ENCODE measurements at places on chromosomes 7 and 10. TPM values are rescaled to one million over a fixed set of nuclear protein-coding genes. Genes with fewer than 3 reads are reported as not detected.

The CEP55 gene
- 92.2 TPM for total RNA-seq

DNA sequence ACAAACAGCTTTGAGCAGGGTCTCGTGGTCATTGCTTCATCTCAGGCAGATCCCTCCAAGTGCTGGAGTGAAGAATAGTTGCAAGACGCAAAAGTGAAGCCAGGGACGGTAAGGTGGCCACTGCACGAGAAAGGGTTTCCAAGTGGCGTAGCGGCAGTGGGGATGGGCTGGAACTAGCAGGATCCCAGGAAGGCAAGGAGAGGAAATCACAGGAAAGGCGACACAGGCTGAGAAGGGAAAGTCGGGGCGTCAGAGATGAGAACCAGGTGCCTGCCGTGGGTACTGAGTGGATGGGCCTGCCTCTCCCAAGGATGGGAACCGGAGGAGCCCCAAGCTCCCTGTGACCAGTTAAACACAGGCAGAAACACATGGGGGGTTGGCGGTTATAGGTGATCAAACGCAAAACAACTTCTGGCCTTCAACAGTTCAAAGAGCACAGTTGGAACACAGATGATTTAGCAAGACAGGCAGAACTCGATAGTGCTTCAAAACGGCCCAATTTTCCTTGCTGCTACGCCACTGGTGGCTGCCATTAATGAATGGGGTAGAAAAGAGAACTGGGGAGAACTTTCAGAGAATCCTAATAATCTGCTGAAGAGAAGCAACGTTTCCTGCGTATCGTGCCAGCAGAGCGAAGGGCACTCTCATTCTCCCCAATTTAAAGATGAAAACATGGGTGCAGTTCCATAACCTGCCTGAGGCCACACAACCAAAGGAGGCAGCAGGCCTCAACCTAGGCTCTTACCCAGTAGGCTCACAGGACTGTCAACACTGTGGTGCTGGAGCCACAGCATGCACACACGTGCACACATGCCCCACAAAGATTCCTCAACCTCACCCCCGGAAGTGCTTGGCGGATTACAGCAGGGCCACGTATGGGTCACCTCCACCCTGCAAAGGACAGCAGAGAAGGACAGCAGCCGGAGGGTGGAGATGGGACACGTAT, 61.9 kb downstream of the MAD1L1 start:
- DNase-seq = no peak

- DNase-seq = no peak
Measured at GRCh38 chr7:95397381-95397780, 1.2 kb upstream of the PON3 start.

DNA sequence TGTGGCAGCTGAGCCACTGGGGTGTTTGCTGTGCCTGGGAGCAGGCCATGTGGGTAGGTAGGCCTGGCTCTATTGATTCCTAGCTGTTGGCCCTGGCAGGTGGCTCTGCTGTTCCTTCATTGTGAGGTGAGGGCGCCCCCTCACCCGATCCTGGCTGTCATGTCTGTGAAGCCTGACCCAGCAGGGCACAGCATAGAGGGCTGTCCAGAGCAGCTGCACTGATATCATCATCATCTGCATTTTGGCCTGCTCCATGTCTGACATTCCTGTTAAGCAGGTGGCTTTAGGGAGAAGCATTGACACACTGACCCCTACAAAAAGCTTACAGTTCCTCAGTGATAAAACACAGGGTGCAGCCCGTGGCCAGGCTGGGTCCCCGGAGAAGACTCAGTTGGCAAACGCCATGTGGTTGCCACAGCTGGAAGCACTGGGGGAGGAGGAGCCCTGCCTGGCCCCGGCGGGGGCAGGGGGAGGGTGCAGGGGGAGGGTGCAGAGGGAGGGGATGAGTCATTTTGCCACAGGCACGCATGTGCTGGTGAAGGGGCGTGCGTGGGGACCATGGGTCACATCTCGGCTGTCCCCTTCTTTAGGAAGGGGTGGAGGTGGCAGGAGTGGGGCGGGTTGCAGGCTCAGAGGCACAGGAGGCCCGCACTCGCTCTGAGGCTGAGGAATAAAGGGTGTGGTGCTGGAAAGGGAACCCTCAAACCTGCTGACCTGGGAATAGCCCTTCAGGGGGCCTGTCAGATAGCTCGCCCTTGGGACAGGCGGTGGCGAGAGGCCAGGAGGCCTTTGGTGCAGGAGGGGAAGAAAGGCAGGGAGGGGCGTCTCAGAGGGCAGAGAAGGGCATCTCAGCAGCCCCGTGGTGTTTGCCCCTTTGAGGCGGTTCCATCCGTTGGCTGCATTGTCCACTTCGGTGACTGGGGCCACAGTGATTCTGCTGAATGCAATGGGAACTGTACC, 31.6 kb downstream of the IKZF1 start:
- no peak for DNase-seq

The CRHR2 gene
- total RNA-seq = not detected

The UBTD1 gene
- 58.4 TPM for total RNA-seq

DNA sequence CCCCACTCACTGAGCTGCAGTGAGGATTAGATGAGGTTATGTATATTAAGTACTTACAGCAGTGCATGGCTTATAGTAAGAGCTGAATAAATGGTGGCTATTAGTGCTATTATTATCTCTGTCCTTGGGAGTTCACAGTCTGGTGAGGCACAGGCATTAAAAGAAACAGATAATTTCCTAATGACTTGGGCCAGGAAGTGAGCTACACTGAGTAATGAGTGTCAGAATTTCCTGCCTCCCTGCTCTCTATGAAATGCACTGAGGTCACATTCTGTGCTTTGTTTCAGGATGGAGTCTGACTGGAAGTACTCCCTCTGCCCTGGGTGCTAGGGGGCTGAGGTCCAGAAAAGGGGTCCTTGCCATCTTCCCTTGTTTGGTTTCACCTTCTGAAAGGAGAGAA, 48.7 kb upstream of the LOXL4 start:
- peak; percentile 37 for DNase-seq

DNA sequence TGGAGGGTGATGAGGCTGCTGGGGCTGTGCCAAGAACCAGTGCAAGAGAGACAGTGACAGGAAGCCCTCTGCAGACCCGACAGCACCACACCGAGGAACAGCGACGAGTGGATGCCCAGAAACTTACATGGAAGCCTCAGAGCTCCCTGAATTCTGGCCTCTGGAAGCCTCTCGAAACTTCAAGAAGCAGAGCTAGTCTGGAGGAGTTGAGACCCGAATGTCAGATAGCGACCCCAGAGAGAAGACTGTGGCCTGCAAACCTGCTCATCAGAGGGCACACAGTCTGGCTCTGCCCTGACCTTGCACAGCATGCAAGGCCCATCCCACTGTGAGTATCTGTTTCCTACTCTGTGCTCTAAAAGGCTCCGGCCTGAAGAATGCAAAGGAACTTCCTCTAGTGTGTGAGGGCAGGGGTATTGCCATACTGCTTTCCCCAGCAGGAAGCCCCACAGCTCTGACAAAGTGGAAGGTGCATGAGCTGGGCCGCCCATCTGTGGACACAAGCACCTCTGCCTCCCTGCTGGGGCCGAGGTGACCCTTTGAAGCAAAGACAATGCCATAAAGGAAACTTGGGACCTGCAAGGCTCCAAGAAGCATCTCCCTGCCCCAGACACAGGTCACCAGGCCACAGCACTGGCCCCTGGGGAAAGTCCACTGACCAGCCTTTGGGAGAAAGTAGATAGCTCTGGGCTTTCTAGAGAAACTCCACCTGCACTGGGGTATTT, 10.5 kb upstream of the C10orf71 start:
- DNase-seq = no peak

DNA sequence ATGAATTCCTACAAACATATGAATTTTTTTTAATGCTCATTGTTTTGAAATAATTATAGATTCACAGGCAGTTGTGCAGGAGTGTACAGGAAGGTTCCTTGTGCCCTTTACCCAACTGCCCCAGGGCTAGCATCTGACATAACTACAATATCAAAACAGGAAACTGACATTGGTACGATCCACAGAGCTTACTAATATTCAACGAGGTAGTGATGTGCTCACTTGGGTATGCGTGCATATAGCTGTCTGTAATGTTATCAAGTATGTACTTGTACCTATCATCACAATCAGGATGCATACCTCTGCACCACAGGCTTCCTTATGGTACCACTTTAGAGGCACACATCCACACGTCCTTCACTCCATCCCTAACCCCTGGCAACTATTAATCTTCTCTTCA, 68.3 kb downstream of the BMS1 start:
- peak; percentile 46 for DNase-seq

The POM121C gene
- 5.1 TPM for total RNA-seq

- peak; percentile 7 for DNase-seq
Measured at GRCh38 chr10:71486484-71487114, 89.9 kb downstream of the CDH23 start.

The CRYGN gene
- not detected for total RNA-seq
